Peyer's patch (tissue), 4 donors: ENCODE measurements at places on chromosomes 6 and 20. TPM values are rescaled to one million over a fixed set of nuclear protein-coding genes. Genes with fewer than 3 reads are reported as not detected.

BMP7 gene
- total RNA-seq, result not detected

CST2 gene
- total RNA-seq, result not detected

BCAS1 gene
- 58.1 TPM for total RNA-seq

LPIN3 gene
- 141 TPM for total RNA-seq

EBF4 gene
- total RNA-seq, result 17.3 TPM

SLC22A16 gene
- total RNA-seq, result not detected

C6orf141 gene
- total RNA-seq, result 4.9 TPM

MEI4 gene
- not detected for total RNA-seq

OR12D3 gene
- not detected for total RNA-seq

PNLDC1 gene
- total RNA-seq, result not detected

TPBG gene
- 14.5 TPM for total RNA-seq

TRIM10 gene
- 5.6 TPM for total RNA-seq

GABRR1 gene
- total RNA-seq, result not detected

SRSF12 gene
- total RNA-seq, result not detected

PTPRT gene
- total RNA-seq, result 1.1 TPM

SNAP91 gene
- not detected for total RNA-seq

RNF217 gene
- 26.4 TPM for total RNA-seq

PRKN gene
- total RNA-seq, result 4.4 TPM
